Activated naive CD8-positive, alpha-beta T cell treated with anti-CD3 and anti-CD28 coated beads, Interleukin-2, amount 10 ng/mL, durations not matched to agents 7 days and 5 days (primary cell): ENCODE measurements at places on chromosomes 7 and 10. TPM values are rescaled to one million over a fixed set of nuclear protein-coding genes. Genes with fewer than 3 reads are reported as not detected.

The NRG3 gene
- not detected for total RNA-seq

The TACC2 gene
- not detected for total RNA-seq

The DEPP1 gene
- 0.23 TPM for total RNA-seq

The FRMD4A gene
- total RNA-seq: 1.4 TPM

- no peaks in the 10 kb centered on the region for H3K4me1 ChIP-seq
- H3K36me3 ChIP-seq: no peaks in the 10 kb centered on the region
- peaks cover 8% of the 10 kb centered on the region for H3K27me3 ChIP-seq
- no peak overlapping the region for H3K27ac ChIP-seq
- DNase-seq: no peak
Observed at GRCh38 chr10:117419921-117420320, 44.7 kb upstream of the PDZD8 start.

- DNase-seq: no peak
- H3K36me3 ChIP-seq: no peaks in the 10 kb centered on the region
- H3K4me1 ChIP-seq: no peaks in the 10 kb centered on the region
- no peak overlapping the region for H3K27ac ChIP-seq
- H3K4me3 ChIP-seq: no peak overlapping the region
Observed at GRCh38 chr7:27122077-27122910, 8.3 kb downstream of the HOXA4 start.

GRCh38 chr10:16612115-16612980 lies 90.7 kb upstream of the C1QL3 start:
- no peak overlapping the region for H3K27ac ChIP-seq
- no peak for DNase-seq

- no peaks in the 10 kb centered on the region for H3K4me1 ChIP-seq
- H3K4me3 ChIP-seq: no peak overlapping the region
Observed at GRCh38 chr10:125886914-125887512, 5.9 kb upstream of the DHX32 start.
